Endothelial cell (in vitro differentiated cells): ENCODE measurements at places on chromosomes 1 and 21.

DNA sequence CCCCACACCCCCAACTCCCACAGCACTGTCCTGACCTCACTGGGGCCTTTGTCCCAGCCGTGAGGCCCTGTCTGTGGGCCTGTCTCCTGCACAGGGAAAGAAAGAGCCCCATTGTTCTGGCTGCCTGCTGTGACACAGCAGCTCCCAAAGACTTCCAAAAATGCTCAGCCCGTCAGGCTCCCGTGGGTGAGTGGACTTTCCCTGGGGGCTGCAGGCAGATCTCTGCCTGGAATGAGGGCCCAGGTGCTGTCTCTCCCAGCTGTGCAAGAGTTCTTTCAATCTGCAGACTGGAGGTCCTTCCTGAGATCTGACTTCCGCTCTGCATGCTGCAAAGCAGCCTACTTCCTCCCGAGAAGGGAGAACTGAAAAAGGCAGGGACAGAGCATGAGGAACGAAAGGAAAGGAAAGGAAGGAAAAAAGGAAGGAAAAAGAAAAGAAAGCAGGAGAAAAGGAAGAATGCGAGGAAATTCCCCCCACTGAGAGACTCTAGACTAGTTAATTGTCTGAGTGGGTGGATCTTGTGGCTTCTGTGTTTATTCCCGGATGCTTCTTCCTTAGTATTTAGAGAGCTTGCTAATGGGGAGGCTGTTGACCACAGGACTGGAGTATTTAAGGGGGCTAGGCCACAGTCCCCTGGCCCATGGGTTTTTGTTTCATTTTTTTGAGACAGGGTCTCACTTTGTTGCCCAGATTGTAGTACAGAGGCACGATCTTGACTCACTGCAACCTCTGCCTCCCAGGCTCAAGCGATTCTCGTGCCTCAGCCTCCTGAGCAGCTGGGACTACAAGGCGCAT lies 15.0 kb downstream of the NES start:
- H3K4me3 ChIP-seq = peak overlapping the region; percentile 53
- H3K27me3 ChIP-seq = peaks cover 26% of the 10 kb centered on the region

GRCh38 chr1:116769994-116770393 lies 15.8 kb downstream of the CD2 start:
- H3K27ac ChIP-seq = no peak overlapping the region
- peaks cover 3% of the 10 kb centered on the region for H3K27me3 ChIP-seq
- H3K4me3 ChIP-seq = no peak overlapping the region

DNA sequence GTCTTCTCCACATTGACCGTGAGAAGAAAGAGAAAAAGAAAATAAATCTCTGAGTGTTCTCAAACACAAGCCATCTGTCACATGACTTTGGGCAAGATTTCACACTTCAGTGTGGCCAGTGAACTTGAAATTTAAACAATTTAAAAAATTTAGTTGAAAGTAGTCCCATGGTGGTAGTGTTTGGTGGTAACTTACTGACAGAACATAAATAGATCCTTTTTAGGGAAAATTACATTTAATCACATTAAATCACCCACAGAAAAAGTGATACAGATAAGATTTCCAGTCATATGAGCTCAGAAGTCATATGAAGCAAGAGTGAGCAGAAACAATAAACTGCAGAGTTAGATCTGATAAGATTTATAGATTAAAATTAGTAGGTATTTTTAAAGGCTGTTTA lies 31.9 kb upstream of the SGIP1 start:
- no peak overlapping the region for H3K27ac ChIP-seq
- H3K27me3 ChIP-seq = no peaks in the 10 kb centered on the region
- no peak overlapping the region for H3K4me3 ChIP-seq
- H3K36me3 ChIP-seq = no peaks in the 10 kb centered on the region
- no peaks in the 10 kb centered on the region for H3K4me1 ChIP-seq

DNA sequence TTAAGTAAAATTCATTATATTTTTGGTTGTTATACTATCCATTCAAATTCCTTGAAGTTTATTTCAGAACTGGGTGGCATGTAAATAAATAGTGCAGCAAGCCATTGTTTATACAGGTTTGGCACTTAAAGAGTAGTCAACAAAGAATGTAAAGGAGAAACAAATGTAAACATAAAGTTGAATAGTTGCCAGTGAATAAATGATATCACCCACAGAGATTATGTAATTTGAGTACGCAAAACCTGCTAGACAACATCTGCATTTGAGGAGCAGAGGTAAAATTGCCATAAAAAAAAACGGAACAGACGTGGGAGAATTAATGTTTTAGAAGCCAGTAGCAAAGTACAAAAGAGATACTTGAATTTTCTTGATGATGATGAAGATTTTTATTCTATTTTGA lies 111.6 kb downstream of the ADGRL2 start:
- peaks cover 5% of the 10 kb centered on the region for H3K36me3 ChIP-seq
- no peak overlapping the region for H3K27ac ChIP-seq
- H3K27me3 ChIP-seq = no peaks in the 10 kb centered on the region
- no peak for DNase-seq
- H3K4me3 ChIP-seq = no peak overlapping the region
- H3K4me1 ChIP-seq = no peaks in the 10 kb centered on the region

GRCh38 chr1:7808253-7808844 lies 24.3 kb downstream of the PER3 start:
- H3K27ac ChIP-seq = no peak overlapping the region
- no peak for DNase-seq
- no peak overlapping the region for H3K4me3 ChIP-seq
- no peaks in the 10 kb centered on the region for H3K4me1 ChIP-seq
- H3K27me3 ChIP-seq = no peaks in the 10 kb centered on the region
